Naive thymus-derived CD8-positive, alpha-beta T cell (primary cell): ENCODE measurements at places on chromosomes 12 and 14. TPM values are rescaled to one million over a fixed set of nuclear protein-coding genes. Genes with fewer than 3 reads are reported as not detected.

NPFF gene
- not detected for polyA plus RNA-seq

SLC2A13 gene
- 1.6 TPM for polyA plus RNA-seq

FAIM2 gene
- polyA plus RNA-seq: 0.39 TPM

TTC9 gene
- polyA plus RNA-seq: 10.2 TPM

DEPDC4 gene
- polyA plus RNA-seq: 1.0 TPM

CDKN3 gene
- 1.9 TPM for polyA plus RNA-seq

BCAT1 gene
- polyA plus RNA-seq: not detected

PTPRQ gene
- not detected for polyA plus RNA-seq

MYF5 gene
- polyA plus RNA-seq: not detected

ERBB3 gene
- 3.3 TPM for polyA plus RNA-seq
